Bone marrow (tissue), 2 donors: ENCODE measurements at places on chromosomes 5 and 9.

DNA sequence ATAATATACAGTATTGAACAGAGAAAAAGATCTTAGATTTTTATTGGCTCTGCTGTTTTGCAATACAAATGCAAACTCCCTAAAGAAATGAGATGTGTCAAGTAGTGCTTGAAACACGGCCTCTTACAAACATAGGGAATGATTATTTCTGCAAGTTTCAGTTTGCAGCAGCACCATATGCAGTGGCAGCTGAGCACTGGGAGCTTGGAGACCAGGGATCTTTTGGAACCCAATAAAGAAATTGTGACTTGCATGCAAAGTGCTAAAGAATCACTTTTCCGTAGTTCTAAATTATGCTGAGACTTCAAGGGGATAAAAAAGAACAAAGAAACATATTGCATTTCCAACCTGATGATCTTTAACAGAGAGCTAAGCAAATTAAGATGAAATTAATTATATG, 674.6 kb upstream of the ZNF608 start:
- DNase-seq: no peak

- peak; percentile 56 for DNase-seq
Observed at GRCh38 chr5:180873615-180874520, 12.8 kb upstream of the ZFP62 start.

- no peak for DNase-seq
Observed at GRCh38 chr9:113210815-113211214, 10.3 kb downstream of the FKBP15 start.

DNA sequence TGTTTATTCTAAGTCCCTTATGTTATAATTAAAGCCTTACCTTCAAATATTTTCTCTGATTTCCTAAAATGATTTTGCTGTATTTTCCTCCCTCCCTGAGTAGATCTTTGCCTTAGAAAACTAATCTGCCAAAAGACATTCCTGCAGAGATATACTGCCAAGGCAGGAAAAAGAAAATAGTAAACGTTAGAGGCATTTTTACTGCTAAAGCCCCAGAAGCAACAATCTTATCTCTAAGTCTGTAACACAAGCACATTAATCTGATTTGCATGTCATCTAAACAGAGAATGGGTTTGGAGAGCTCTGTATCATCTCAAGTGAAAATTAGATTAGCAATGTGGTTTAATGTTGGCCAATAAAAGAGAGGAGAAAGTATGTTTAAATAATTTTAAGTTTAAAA, 847.7 kb downstream of the MAT2B start:
- no peak for DNase-seq

- DNase-seq: no peak
Observed at GRCh38 chr9:71383308-71383940, 262.0 kb upstream of the TRPM3 start.

DNA sequence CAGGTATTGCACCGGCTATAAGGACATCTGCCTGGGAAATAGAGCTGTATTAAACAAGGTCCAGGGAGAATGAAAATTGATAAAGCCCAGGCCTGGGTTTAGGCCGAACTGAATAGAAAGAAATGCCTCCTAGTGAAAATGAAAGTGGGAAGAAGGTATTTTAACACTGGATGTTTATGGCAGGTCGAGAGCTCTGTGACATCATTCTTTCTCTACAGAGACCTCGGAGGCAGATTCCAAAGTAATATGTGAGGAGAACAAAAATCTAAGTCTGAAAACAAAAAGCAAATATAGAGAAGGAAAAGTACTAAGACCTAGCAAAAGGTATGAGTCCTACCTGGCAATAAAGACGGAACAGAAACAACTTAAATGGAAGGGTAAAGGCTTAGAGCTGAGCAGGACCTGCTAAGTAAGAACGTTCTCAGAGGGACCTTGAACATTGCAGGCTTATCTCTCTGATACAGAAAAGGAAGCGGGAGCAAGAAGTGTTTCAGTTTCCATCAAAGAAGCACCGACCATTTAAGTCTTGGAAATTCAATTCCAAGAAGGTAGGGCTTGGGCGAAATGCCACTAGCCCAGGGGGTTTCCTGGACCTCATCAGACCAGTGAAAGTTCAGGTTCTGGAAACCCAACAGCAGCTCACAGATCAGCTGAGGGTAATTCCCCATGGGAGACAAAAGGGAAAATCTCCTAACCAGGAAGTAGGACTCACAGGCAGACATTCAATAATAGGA, 80.0 kb downstream of the SUSD1 start:
- DNase-seq: no peak

DNA sequence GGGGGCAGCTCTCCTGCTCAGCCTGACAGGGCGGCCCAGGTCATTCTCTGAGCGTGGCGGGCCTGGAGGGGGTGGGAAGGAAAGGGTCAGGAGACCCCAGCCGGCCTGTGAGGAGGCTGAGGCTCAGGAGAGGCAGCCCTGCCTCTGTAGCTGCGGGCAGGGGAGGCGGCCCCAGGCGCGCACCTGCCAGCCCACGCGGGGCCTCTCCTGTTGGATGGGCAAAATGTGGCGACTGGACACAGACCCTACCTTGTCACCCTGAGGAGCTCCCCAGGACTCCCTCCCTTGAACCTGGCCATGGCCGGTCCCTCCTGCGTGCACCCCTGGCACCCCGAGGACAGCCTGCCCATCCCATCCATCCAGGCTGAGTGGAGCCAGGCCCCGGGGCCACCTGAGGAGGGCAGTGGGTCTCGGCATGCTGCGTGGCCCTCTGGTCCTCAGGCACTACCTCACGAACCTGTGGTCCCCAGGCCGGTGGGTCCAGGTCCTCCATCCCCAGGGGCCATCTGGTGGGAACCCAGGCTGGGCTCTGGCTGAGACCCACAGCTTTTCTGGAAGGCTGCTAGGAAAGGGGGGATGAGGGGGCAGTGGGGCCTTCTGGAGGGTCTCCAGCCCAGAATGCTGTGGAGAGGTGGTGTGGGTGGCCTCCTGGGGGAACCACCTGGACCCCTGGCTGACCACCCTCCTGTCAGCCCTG, 15.1 kb upstream of the NRARP start:
- no peak for DNase-seq

DNA sequence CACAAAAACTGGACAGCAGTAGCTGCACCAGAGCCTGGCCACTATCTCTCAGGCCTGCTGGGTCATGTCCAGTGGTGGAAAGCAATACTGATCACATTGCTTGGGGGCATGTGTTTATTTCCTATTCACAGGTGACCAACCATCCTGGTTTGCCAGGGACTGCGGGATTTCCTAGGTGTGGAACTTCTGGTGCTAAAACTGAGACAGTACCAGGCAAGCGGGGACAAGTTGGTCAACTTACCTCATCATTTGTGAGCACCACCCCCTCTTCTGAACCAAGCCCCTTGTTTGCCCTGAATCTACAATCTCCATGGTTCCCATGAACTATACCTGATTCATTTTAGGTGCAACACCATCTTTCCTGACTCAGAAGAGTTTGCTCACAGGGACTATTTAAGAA, 81.3 kb downstream of the TNC start:
- no peak for DNase-seq

DNA sequence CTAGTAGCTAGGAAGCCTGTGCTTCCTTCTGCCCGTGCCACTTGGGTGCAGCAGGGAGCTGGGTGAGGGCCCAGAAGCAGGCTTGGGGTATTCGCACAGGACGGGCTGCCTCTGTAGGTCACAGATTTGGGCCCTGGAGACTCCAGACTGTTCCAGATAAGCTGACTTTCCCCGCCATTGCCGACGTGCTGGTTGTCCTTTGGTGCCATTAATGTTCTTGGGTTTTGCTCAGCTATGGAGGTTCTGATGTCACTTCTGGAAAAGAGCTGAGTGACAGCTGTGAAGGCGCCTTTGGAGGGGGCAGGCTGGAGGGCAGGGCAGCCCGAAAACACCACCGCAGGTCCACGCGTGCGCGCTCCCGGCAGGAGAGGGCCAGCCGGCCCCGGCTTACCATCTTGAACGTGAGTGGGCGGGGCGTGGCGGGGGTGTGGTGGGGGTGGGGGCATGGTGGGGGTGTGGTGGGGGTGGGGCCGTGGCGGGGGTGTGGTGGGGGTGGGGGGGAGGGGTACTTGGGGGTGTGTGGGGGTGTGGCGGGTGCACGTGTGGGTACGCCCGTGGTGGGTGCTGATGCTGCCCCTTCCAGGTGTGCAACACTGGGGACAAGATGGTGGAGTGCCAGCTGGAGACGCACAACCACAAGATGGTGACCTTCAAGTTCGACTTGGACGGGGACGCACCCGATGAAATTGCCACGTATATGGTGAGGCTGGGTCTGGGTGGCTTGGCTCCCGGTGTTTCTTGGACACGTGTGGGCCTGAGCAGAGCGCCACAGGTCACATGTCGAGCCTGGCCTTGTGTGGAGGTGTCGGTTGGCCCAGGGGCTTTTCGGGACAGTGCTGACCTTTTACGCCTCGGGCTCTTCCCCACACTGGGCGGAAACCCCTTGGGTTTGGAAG, 79.6 kb downstream of the WNK2 start:
- no peak for DNase-seq

DNA sequence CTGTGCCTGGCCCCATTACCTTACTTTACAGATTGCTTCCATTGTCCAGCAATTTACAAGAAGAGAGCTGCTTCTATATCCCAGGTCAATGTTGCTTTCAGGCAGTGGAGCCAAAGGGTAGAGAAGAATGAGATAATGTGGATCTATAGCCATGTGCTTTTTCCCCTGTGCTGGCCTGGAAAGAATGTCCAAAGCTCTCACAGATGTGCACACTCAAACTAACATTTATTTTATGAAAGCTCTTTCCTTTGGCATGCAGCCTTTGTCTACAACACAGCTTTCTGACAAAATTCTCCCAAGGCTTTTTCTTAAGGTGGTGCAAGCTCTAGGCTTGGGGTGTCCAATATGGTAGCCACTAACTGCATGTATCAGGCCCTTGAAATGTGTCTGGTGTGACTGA, 217.3 kb downstream of the LRRC70 start:
- no peak for DNase-seq

DNA sequence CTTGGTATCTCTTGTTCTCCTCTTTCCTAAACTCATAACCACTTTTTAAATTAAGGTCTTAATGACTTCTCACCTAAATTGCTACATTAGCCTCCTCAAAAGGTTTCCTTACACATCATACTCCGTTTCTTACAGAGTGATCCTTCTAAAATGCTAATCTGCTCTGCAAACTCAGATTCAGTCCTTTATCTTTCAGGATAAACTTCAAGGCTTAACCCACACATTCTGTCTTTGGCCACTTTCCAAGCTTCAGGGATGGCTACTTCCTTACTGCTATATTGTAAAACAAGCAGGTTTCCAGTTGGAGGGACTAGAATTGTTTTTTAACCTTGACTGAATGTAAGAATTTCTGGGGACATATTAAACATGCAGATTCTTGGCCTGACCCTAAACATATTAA, 105.5 kb upstream of the CHD1 start:
- no peak for DNase-seq

DNA sequence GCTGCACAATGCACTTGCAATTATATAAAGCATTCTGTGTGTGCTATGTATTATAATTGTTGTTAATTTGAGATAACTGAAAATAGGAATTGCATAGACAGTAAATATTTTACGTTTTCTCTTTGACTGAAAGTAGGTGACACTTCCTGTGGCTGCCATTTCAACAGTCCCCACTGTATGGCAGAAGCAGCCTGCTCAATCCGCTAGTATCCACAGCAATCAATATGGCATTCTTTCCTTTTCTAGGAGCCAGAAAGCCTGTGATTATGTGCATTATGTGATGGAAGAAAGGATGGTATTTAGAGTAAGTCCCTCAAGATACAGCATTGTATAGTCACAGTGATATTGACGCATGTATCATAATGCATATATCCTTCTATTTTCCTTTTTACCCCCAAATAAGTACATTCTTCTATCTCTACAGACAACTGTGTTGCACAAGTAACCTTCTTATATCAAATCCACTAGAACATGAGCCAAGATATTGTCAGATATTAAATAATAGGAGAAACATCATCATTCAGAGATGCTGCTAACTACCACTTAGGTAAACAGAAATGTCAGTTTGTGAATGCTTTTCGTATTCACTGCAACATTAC, 59.7 kb downstream of the CARTPT start:
- DNase-seq: no peak

DNA sequence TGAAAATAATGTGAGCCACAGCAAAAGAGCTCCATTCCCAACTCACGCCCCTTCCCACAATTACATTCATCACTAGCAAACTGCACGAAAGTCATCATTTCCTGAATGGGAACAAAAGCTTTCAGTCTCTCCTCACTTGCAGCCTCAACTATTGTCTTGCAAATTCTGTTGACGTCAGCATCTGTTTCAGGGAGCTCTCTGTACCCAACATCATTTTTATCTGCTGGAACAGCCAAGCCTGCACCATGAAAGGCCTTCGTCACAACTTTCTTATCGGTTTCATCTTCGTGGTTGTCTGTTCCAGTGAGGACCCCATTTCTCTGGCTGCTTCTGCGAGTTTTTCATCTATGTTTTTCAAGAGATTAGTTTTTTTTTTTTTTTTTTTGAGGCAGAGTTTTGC, 14.3 kb upstream of the RNF130 start:
- DNase-seq: no peak

DNA sequence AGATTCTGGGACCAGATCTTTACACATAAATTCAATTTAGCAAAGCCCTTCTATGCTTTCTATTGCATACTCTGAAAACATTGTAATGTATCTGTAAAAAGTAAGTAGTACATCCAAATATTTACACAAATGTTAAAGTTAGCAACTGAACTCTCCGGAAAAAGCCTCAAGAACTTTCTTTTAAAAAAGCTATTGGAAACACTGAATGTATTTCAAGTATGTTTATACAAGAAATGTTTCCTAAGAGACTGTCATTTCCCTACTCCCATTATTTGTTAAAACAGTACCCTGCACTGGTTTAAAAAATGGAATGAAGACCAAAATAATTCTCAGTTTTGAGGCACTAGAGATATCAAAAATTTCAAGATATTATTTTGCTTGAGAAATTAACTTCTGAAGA, 44.8 kb upstream of the TRIM36 start:
- DNase-seq: no peak

GRCh38 chr5:107783551-107783950, 112.8 kb upstream of the EFNA5 start:
- no peak for DNase-seq

DNA sequence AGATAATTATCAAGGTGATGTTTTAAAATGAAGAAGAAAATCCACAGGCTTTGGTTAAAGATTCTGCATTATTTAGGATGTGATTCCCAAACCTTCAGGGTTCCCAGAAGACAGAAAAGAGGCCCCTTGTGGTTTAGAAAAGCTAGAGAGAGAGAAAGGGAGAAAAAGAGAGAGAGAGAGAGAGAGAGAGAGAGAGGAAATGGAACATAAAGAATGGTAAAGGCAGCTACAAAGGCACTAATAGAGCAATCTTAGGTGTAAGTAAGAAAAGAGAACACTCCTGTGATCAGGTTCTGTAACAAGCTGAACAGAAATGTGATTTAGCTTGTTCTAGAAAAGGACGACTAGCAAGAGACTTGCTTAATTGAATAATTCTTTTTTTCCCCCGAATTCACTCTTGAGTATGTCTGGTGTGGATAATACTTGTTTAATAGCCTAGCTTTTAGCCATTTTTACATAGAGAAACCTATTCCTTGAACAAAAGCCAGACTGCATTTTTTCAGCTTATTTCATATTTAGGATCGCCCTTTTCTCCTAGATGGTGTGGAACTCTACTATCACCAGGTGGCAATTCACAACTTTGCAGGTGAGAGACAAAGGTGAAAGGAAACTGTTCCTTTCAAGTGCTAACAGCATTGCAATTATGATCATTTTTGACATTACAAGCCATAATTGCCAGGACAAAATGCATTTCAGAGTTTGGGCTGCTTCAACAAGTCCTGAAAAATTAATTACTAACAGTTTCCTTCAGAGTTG, 57.6 kb upstream of the SH3GL2 start:
- no peak for DNase-seq
